ENCODE measurements at places on chromosomes 7 and 10.

GRCh38 chr7:12357508-12357907 is 46.2 kb downstream of the VWDE start:
- no peak for DNase-seq

GRCh38 chr10:5565205-5565545 is 40.4 kb downstream of the CALML3 start:
- no peak for DNase-seq

DNA sequence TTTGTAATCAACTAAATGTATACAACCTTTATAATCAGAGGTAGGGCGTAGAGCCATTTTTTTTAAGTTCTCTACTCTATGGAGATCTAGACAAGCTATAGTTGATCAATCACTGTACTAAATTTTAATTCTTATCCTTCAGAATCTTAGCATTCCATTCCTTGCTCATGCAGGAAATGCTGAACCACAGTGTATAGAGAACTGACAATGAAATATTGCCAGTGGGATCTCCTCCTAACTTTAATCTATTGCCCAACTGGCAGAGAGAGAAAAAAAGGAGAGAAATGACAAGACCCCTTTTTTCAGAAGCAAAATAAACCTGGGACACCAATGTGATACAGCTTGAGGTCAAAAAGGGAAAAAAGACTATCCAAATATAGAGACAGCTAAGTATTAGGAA is 26.4 kb upstream of the PPP3CB start:
- DNase-seq: no peak

- no peak for DNase-seq
Observed at GRCh38 chr7:131495669-131496498, 60.5 kb downstream of the PODXL start.

DNA sequence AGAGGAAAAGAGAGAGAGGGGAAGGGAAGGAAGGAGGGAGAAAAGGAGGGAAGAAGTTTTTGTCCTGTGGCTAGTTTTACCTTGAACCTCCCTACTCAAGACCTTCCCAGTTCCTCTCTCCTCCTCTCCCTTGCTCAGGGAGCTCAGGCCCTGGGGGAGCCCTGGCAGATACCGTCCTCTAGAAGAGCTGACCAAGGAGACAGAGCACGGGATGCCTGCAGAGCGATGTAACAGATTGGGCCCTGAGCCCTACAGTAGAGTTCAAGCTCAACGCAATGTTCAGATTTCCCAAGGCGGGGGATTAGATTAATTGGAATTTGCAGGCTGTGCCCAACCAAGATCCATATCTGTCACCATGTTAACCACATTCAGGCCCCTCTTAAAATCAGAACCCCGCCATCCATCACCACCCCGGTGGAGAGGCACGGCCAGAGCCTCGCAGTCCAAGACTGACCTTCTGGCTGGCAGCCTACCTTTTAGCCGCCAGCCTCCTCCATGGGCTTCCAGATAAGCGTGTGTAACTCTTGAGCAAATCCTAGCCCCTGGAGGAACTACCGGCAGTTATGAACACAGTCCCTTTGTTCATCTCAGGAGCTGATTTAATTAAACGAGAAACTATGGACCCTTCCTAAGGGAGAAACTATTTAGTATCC is 70.6 kb downstream of the KCNMA1 start:
- DNase-seq: no peak

- no peak for DNase-seq
Observed at GRCh38 chr7:111528331-111528730, 34.0 kb downstream of the IMMP2L start.

- no peak for DNase-seq
Observed at GRCh38 chr7:91915401-91916050, 25.1 kb upstream of the AKAP9 start.

DNA sequence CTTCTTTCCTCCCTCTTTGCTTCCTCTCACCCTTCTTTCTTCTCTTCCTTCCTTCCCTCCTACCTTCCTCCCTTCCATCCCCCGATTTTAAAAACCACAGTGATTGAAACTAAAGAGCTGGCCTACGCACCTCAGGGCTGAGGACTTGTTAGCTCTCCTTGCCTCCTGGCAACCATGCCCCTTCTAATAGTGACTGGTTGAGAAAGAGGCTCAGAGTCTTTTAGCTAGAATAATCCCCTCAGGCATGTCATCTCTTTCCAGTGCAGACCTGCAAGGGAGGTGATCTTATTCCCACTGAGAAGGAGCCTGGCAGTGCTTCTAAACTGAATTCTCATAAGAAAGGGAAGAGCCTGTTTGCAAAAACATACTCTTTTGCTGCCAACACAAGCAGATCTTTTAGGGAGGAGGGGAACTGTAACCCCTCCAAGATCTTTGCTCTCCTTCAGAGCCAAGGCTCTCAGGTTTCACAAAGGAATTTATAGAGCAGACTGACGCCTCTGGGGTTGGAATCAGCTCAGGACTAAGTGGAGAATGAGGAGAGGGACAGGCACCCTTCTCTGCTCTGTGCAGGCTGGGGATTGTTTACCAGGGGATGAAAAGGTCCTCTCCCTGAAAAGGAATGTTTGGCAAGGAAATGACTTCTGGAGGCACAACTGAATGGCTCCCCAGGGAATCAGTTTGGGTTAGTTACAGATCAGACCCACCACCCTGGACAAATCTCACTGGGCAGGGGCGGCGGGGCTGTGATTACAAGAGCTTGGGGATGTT is 9.4 kb upstream of the ANKRD1 start:
- DNase-seq: no peak

DNA sequence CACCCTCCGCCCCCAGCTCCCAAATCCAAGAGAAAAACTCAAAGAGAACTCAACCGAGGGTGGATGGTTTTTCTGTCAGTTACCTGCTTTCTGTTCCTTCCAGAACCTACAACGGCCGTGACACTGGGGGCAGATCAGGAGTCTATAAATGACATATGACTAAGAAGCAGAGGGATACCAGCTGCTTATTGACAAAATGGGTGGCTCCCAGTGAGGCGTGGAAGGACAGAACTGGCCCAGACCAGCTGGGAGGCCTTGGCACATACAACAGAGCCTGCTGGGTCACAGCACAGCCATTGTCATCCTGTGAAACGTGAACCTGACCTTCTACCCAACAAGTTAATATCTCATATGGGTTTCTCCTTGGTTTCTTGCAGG is 84.3 kb upstream of the ADRB1 start:
- no peak for DNase-seq

DNA sequence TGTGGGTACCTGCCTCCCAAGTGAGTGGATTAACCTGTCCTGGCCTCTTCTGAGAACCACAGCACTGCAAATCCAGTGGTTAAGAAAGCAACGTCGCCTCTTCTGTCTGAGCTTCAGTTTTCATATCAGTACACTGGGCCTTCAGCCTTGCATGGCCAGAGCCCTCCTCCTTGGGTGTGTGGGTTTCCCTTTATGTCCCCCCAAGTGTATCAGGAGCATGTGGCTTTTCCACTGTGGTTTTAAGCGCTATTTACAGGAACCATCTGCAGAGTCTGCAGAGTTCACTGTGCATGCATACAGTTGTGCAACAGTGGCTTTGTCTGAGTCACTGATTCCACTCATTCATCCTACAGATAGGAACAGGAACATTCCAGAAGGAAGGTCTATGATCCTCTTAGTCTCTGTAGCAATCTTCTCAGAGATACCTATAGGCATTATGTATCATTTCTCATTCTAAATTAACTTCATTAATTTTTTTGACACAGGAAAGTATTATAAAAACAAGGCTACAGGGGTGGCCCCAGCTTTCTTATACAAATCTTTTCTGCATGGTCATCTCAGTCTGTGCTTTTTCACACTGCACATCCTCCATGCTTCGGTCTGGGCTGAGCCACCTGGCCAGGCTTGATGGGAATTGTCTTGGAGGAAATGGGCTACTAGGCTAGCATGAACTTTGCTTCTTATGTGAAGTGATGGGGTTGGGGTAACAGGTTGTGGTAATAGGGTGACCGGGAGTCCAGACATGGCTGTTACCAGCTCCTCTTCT is 17.1 kb downstream of the MBL2 start:
- no peak for DNase-seq

- DNase-seq: no peak
Observed at GRCh38 chr10:98224996-98225395, 43.0 kb downstream of the LOXL4 start.

DNA sequence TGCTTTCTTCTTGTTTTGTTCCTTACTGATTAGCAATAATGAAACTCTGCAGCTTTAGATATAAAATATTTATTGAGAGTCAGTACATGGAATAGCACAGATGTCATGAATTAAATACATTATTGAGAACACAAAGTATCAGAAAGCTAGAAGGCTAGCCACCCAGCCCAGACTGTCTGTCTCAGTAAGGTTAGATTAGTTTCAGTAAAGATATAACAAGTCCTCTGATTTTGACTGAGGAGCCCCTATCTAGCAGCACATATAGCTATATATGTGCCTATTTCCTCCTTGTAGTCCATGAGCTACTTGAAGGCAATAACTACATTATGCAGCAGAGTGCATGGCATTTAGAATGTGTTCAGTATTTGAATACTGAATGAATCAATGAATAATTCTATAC is 81.3 kb downstream of the NRCAM start:
- DNase-seq: no peak

DNA sequence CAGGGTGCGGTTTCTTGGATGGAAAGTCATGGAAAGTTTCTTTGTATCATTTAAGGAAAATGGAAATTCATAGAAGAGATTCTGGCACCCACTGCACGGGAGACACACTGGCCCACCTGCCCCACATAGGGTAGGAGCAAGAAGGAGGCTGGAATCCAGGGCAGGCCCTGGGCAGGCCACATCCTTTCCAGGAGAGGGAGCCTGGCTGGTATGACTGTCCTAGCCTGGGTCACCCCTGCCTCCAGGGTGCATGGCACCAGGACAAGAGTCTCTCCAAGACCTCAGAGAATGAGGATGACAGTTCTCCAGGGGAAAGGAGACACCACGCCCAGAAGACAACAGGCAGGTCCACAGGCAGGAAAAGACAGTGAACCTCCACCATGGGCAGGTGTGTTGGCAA is 297.2 kb downstream of the TCERG1L start:
- DNase-seq: no peak

GRCh38 chr10:124414076-124414475 is 4.6 kb downstream of the OAT start:
- DNase-seq: no peak

DNA sequence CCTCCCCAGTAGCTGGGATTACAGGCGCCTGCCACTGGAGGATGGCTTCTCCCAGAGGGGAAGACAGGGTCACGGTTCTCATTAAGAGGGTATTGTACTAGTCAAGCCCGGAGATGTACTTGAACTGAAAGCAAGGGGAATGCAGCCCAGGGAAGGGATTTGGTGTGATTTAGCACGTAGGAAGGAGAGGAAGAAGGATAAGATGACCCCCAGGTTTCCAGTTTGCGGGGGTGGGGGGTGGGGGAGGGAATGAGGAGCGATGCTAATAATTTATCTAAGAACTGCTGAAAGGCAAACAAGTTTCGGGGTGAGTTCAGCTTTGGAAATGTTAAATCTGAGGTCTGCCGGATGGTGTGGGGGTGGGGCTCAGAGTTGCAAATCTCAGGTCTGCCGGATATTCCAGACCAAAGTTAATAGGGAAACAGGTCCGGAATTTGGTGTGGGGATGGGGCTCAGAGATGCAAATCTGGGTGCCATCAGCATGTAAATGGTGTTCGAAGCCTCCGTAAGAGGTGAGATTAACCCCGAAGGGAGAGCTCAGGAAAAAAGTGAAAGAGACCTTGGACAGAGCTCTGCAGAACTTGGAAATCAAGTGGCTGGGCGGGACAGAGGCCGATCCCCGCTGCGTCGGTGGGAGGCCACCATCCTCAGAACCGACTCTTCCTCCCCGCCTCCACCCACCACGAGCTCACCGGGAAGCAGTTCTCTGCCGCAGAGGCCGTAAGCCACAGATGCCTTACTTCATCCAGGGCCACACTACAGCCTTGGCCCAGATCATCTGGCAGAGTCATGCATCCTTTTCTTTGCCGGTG is 1.6 kb upstream of the SEPHS1 start:
- no peak for DNase-seq
